ENCODE measurements at places on chromosomes 11 and 22. TPM values are rescaled to one million over a fixed set of nuclear protein-coding genes. Genes with fewer than 3 reads are reported as not detected.

Gene PGA5
- 1.0 TPM for total RNA-seq

Gene LRP5
- 103 TPM for total RNA-seq

Gene C22orf42
- total RNA-seq, result not detected

Gene CDC42EP1
- 76.3 TPM for total RNA-seq

GRCh38 chr11:10317776-10318526 lies 13.1 kb downstream of the ADM start:
- no peak for DNase-seq

- peak; percentile 77 for DNase-seq
Observed at GRCh38 chr11:130315354-130315970, 745 bp upstream of the ZBTB44 start.

DNA sequence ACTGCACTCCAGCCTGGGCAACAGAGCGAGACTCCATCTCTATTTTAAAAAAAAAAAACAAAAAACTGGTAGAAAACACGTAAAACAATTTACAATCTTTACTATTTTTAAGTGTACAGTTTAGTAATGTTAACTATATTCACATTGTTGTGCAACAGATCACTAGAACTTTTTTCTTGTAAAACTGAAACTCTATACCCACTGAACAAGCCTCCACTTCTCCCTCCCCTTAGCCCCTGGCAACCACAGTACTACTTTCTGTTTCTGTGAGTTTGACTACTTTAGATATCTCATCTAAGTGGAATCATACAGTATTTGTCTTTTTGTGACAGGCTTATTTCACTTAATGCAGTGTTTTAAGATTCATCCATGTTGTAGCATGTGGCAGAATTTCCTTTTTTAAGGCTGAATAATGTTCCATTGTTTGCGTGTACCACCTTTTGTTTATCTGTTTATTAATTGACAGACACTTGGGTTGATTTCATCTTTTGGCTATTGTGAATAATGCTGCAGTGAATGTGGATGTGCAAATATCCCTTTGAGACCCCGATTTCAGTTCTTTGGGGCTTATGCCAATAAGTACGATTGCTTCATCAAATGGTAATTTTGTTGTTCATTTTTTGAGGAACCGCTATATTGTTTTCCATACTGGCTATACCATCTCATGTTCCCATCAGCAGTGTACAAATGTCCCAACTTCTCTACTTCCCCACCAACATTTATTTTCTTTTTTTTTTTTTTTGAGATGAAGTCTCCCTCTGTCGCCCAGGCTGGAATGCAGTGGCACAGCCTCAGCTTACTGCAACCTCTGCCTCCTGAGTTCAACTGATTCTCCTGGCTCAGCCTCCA lies 11.0 kb downstream of the DDB2 start:
- no peak for DNase-seq

GRCh38 chr11:66011785-66012303 lies at the start of gene CST6:
TSS of gene CST6 (plus strand) at chr11:66012008. CDS start at chr11:66012045, 37 bp downstream.
- no peak for DNase-seq

DNA sequence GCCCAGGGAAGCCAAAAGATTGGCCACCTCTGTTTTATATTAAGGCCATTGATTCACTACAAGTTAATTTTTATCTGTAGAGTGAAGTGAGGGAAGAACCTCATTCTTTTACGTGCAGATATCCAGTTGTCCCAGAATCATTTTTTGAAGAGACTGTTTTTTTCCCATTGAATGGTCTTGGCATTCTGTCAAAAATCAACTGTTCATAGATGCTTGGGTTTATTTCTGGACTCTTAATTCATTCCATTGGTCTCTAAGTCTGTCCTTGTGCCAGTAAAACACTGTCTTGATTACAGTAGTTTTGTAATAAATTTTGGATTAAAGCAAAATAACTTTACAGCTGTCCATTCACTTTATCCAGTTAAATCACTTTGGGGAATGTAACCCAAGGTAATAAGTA lies 26.8 kb downstream of the WBP2NL start:
- DNase-seq, result no peak

Gene RHBDD3
- 17.4 TPM for total RNA-seq

Gene UBTFL1
- not detected for total RNA-seq

DNA sequence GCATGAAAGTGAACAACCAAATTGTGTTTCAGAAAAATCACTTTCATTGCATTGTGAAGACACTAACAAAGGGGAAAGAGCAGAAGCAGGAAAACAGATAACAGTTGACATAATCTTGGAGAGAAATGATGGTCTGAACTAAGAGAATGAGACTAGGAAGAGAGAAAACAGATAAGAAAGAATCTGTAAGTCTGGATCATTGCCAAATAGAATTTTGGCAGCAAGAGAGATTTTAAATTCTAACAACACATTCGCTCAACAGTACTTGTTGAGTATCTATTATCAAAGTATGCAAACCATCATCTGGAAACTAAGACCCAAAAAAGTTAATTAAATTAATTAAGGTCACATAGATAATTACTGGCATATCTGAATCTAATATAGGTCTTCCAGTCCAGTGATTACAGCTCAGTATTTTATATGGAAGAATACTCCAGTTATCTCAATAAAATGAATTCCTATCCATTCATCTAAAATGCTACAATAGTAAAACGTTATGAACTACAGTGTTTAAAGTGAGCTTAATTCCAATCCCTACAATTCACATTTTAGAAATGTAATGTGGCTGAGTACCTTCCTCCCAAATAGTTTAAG lies 166.7 kb upstream of the FAT3 start:
- DNase-seq, result no peak

DNA sequence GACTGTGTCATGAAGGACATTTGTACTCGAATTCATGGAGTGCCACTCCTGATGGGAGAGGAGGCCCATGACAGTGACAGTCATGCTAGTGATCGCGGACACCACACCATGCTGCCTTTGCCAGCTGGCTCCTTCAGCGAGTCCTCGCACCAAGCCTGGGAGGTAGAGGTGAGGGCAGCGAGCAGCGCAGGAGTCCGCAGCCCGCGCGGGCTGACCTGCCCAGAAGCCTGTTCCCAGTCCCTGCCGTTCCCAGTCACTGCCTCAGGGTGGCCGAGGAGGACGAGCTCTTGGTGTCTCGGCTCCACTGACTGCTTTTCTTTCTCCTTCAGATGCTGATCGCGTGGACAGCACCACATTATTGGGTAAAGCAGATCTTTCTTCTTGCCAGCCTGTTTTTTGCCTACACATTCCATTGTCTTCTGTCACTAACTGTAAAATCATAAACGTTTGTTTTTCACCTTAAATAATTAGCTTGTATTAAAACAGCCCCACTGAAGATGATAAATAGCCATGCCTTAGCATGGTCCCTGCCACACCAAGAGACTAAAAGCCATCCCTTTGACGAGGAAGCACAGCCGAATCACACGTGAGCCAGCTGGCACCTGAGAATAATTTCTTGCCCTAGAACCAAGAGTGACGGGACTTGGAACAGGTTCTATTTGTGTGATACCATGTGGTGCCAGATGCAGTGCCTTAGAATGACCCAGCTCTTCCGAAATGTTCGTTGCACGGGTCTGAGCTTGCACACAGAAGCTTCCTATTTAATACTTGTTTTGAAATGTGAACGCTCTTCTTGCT lies 25.5 kb downstream of the FAM118A start:
- DNase-seq, result no peak

- peak; percentile 38 for DNase-seq
Observed at GRCh38 chr22:47021371-47022074, 259.1 kb downstream of the TBC1D22A start.

GRCh38 chr11:21465203-21465602 lies 727.7 kb upstream of the ANO5 start:
- no peak for DNase-seq

DNA sequence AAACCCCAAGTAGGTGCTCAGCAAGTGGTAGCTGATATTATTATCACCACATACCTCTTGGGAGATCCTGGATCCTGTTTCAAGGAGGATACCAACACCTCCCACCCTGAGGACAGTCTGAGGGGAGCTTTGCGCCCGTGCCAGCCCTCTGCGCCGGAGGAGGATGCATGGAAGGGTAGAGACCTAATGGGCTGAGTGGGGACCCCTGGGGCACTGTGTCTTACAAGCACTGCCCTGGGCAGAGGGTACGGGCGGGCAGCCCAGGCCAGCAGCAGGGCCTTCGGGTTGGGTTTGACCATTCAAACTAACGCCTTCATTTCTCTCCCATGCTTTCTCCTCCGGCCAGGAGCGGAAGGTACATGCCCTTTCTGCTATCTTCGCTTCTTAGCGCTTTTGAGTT lies 26.3 kb downstream of the MYBPC3 start:
- peak; percentile 35 for DNase-seq

- peak; percentile 71 for DNase-seq
Observed at GRCh38 chr11:36015799-36016198, 71.9 kb downstream of the LDLRAD3 start.

Gene UCP3
- 2.6 TPM for total RNA-seq

- DNase-seq, result no peak
Observed at GRCh38 chr11:110929129-110929528, 216.9 kb upstream of the ARHGAP20 start.

DNA sequence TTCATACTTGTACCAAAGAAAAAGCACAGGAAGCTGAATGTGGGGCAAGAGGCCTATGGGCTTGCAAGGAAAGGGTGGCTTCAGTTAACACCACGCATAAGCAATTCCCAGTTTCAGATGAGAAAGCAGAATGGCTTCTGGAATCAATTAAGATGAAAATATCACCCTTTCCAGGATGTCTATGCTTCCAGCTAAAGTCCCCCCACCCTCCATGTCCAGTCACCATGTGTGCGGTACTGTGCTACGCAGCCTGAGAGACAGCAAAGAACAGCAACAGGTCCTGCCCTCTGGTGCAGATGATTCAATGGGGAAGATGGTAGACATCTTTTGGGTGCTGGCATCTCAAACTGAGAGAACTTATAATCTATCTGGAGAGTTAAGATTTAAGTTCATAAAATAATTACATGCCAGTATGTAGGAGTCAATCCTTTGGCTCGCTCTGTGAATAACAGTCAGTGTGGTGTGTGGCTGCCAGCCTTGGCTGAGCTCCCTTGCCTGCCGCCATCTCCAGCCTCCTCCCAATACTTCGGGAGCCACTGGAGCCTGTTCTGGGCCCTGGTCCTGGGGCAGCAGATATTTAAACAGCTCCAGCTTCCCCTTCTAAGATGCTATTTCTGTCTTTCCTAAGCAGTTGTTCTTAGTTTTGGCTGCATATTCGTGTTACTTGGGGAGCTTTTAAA lies 44.5 kb downstream of the ME3 start:
- DNase-seq, result peak; percentile 86

Gene MS4A1
- total RNA-seq, result 1.2 TPM

- DNase-seq, result no peak
Observed at GRCh38 chr11:35183326-35183925, 44.5 kb downstream of the CD44 start.

- no peak for DNase-seq
Observed at GRCh38 chr11:65187971-65188461, 6.3 kb downstream of the CAPN1 start.

- peak; percentile 60 for DNase-seq
Observed at GRCh38 chr11:73454987-73455386, 78.8 kb downstream of the RELT start.

GRCh38 chr22:42816336-42816735 lies 40.7 kb downstream of the ARFGAP3 start:
- no peak for DNase-seq

- DNase-seq, result no peak
Observed at GRCh38 chr11:69280994-69281393, 13.0 kb upstream of the MYEOV start.

DNA sequence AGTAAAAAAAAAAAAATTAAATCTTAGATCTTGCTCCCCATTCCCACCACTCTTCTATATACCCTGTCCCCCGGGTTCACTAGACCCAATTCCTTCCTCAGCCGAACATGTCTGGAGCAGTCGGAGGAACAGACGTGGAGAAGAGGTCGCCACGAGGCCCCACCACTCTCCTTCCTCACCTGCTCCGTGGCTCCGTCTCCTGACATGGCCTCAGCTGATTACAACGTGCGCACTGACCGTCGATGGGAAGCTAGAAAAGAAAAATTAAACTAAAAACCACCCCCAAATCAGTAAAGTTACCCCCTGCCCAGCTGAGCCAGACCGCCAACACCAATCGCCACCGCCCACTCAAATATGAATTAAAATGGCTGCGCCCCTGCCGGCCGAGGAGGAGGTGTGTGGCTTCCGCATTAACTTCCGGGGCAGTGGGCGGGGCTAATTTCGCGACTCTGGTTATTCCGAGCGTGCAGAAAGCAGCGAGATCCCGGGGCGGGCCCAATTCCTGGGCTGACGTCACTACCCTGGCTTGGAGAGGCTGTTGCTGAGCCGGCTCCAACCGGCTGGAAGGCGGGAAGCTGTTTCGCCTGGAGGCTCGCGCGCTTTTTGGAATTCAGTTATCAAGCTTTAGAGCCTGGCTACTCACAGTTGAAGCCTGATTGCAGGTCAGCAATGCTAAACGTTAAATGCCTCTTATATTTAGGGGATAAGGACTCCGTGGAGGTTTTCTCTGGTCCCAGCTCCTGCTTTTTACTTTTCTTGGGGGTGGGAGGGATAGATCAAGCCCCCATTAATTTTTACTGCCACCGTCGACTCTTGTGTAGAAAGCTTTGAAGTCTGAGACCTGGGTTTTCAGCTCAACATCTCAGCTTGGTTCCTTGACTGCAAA lies at the start of gene CSTF3:
CSTF3 (minus strand) TSS at position 361 of the 886 bp plus-strand sequence; CDS start at position 206, 155 bp downstream.
- peak; percentile 100 for DNase-seq

Gene OR10A2
- total RNA-seq, result not detected

DNA sequence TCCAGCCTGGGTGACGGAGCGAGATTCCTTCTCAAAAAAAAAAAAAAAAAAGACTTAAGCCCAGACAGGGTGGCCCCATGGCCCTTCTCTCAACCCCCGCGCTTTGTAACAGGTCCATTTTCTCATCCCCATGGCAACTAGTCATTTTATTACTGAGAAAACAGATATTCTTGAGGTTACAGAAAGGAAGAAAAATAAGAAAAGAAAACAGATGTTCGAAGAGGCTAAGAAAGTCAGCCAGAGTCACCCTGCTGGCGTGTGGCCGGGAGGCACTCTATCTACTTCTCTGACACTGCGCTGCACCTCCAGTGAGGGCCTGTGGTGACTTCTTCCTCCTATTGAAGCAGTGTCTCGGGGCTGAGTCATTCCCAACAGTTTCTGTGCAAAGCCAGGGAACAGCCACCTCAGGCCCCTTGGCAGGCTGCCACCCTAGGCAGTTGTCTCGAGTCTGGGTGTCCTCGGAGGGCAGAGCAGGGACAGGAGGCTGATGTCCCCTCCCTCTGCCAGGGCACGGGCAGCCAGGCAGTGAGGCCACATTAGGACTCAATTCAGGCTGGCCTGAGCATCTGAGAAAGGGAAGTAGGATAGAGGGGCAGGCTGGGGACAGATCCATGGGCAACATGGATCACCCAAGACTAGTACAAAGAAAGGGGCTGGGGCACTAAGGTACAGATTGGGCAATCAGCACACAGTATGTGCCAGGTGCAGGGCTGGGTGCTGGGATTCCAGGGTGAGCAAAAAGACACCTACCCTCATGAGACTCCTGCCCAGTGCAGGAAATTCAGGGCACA lies 16.4 kb upstream of the SYVN1 start:
- DNase-seq, result peak; percentile 93

GRCh38 chr11:67539550-67539949 lies 16.3 kb upstream of the CABP2 start:
- DNase-seq, result no peak

GRCh38 chr11:85912414-85912813 lies 57.2 kb downstream of the CCDC83 start:
- DNase-seq, result no peak

Gene PLEKHA7
- total RNA-seq, result 9.9 TPM

- no peak for DNase-seq
Observed at GRCh38 chr11:100525635-100526034, 161.5 kb upstream of the ARHGAP42 start.

Measured in aorta (tissue), 5 donors.